Stimulated activated CD8-positive, alpha-beta memory T cell treated with anti-CD3 and anti-CD28 coated beads, Interleukin-7, amount 100 ng/mL, for 48 hours (primary cell): ENCODE measurements at places on chromosomes 12 and 14.

DNA sequence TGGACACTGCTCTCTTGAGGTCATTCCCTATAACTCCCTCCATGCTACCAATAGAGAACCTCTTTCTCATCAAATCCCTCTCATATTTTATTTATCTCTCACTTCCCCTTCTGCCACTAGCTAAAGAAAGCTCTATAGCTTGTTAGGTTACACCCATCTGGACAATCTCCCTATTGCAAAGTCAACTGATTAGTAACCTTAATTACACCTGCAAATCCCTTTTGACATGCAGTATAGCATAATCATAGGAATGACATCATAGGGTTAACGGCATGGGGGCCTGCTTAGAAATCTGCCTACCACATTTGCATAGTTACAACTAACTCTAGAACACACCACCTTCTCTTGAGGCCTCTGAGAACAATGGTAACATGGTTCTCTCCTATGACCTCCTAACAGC lies 181.2 kb downstream of the EMP1 start:
- no peak for DNase-seq

GRCh38 chr12:43982544-43982943 lies 146.7 kb downstream of the TMEM117 start:
- DNase-seq = no peak

GRCh38 chr14:71290301-71290700 lies 383.0 kb downstream of the PCNX1 start:
- DNase-seq = no peak

DNA sequence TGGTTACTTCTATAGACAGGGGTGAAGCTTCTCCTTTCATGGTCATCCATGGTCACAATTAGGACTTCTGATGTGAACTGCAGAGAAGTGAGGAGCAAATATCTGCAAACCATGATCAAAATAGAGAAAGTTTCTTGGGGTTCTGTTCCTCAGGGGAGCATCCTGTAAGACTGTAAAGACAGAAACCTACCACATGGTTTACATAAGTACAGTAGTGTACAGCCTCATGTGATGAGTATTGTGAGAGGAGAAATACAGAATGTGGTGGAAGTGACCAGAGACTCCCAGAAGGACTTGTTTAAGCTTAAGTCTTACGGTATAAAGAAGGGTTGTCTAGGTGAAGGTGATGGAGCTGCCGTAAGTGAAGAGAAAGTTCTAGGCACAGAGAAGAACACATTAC lies 484.7 kb downstream of the LRIG3 start:
- DNase-seq = no peak

DNA sequence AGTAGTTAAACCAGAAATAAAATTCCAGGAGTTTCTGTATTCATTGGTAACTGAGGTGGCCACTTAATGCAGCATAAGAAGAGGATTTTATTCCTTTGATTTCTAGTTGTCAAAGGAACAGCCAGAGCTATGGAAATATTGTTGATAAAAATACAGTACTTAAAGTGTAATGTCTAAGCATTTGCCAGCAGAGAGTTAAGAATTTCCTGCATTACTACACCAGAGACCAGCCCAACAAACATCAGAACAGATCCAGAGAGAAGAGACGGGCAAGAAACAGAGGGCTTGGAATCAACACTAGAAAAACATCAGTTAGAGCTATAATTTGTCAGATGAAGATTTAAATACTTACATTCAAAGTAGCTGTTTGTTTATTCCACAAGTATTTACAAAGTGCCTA lies 77.9 kb downstream of the ST8SIA1 start:
- DNase-seq = no peak

DNA sequence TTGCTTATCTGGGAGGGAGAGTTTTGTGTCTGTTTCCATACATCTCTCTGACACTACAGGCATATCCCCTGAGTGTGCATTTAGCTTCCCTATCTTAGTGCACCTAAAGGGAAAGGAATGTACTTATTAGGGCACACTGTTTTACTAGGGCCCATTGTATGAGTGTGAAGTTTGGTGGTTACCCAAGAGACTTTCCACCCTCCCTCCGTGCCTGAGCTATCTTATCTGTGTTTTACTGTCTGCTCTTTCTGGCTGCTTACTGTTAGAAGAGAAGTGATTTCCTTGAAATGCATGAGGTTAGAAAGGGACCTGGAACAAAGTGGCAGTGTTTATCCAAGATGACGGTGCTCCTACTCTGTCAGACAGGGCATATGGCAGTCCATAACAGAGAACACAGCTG lies 8.5 kb upstream of the SVOP start:
- DNase-seq = no peak

- no peak for DNase-seq
Measured at GRCh38 chr12:64506955-64507354, 55.0 kb downstream of the TBK1 start.

DNA sequence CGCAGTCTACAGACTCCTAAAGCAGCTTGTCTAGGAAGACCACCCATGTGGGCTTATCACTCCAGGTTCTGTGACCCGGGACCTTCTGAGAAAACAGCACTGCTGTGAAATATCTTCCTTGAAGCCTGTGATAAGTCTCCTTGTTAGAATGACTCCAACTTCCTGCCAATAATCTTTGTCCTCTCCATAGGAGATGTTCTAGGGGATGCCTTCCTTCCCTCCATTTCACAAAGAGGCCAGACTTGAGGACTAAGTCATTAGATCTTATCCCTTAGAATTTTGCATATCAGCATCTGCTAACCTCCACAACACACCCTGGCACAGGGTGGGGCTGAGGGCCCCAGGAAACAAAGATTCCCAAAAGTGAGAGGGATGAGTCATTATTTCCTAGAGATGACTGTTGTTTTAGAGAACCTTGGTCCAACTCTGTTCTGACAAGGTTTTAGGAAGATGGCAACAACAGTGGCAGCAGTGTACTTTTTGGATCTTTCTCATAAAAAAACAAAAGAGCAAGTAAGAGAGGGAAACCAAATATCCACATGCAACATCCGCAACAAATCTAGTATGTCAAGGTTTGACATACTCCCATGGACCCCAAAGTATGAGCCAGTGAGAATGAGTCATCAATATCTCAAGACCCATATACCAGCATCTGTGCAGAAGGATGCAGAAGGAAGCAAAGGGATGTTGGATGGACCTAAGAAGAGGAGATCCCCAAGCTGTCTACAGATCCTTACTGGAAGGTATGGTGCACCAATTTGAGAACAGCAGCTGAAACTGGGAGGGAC lies 6.0 kb downstream of the LTB4R start:
- DNase-seq = no peak

DNA sequence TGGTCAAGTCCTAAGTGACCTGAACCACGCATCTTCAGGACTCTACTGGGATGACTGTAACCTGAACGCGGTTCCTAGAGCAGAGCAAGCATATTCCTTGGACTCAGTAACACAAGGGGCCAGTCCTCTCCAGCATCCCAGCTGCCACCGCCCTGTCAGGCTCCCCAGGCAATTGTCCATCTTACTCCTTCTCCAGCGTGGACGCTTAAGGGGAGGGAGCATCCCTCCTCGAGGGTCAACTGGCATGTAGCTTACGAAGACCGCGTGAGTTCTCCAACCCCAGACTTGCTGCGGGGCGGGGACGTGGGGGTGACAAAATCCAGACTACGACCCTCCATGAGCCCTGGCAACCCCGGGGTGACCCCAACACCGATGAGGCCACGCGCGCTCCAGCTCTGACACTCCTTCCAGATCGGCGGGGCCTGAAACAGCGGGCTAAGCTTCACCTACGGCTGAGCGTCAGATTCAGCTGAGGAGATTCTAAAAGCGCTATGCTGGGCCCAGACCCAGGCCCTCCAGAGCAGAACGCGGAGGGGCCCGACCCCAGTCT lies 846 bp upstream of the MTHFD1 start:
- DNase-seq = no peak

- DNase-seq = no peak
Measured at GRCh38 chr14:96038558-96038919, 623 bp upstream of the C14orf132 start.

DNA sequence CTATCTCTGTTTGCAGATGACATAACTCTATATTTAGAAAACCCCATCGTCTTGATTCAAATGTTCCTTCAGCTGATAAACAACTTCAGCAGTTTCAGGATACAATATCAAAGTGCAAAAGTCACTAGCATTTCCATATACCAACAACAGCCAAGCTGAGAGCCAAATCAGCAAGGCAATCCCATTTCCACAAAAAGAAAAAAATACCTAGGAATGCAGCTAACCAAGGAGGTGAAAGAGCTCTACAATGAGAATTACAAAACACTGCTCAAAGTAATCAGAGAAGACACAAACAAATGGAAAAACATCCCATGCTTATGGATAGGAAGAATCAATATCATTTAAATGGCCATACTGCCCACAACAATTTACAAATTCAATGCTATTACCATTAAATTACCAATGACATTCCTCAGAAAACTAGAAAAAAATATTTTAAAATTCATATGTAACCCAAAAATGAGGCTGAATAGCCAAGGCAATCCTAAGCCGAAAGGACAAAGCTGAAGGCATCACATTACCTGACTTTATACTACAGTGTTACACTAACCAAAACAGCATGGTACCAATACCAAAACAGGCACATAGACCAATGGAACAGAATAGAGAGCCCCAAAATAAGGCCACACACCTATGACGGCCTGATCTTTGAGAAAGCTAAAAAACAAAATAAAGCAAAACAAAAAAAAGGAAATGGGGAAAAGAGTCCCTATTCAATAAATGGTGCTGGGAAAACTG lies 901.7 kb downstream of the LRFN5 start:
- DNase-seq = no peak

DNA sequence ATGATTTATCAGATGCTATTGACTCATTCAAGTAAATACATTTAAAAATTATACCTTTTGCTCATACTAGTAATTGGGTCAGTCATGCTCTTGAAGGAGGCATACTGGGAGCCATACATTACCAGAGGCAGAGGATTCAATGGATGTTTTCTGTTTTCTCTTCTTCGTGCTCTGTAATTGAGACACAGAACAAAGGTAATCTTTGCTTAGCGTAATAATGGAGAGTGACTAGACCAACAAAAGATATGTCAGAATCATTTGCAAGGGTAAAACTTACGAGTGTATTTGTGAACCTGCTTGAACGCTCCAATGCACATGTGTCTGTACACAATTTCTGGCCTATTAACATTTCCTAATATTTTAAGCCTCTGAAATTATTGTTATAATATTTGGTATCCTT lies 296.4 kb downstream of the FOXG1 start:
- no peak for DNase-seq

DNA sequence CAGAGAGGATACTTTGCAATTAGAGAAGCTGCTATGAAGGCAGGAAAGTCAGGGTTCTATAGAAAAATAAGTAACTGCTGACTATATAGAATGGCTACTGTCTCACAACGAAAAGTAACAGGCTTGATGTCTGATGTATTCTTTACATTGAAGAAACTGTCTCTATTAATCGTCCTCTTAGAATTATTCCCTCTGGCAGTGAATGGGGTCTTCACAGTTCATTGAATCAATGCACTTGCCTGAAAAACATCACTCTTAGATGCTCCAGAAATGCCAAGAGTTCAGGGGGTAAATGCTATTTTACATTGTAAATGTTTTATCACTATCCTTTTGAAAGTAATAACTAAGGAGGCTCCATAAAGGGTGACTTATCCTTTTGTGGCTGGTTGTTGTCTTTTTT lies 37.7 kb upstream of the CRACR2A start:
- DNase-seq = no peak

- no peak for DNase-seq
Measured at GRCh38 chr14:23095196-23096108, at the start of gene C14orf119. Gene C14orf119 (plus strand): TSS chr14:23095505. CDS start chr14:23097659, 2,154 bp downstream.

DNA sequence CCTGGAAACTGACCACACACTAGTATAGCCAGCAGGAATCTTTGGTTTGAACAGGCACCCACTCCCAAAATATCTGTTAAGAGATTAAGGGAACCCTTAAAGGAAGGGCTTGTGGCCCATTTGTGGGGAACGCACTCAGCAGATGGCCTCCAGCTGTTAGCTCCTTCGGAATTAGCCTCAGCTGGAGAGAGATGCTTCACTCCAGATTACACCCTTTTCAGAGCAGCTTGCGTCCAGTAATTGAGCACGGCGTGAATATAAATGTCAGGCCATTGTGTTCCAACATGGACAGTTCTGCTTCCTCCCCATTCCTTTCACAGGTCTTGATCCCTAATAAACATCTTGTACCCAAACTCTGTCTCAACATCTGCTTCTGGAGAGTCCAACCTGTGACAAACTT lies 397.8 kb downstream of the SEC23A start:
- DNase-seq = no peak

DNA sequence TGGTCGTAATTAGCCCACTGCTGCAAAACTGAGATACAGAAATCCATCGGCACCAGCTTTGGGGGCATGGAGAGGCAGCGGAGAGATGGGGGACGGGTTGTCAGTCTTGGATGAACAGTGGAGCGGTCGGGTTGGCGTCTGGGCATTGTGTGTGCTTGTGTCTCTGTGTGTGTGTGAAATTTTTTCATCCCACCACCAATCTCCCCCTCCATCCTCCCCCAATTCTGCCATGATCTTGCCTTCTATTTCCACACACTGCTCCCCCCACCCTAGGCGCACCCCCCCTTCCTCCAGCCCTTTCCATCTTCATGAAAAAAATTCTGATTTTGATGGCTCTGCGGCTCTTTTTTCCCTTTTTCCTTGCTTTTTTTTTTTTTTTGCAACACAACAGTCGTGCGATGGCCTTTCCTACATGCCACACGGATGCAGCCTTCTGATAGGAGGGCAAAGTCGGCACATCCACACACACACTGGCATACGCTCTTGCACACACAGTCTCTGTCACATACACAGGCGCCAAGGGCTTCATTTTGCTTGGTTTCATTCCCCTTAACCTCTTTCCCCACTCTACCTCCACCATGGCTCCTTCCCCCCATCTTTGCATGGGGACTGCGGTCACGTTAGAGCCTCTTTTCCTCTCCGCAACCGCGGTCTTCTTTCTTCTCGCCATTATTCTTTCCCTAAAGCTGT lies 3.3 kb downstream of the NRXN3 start:
- no peak for DNase-seq

DNA sequence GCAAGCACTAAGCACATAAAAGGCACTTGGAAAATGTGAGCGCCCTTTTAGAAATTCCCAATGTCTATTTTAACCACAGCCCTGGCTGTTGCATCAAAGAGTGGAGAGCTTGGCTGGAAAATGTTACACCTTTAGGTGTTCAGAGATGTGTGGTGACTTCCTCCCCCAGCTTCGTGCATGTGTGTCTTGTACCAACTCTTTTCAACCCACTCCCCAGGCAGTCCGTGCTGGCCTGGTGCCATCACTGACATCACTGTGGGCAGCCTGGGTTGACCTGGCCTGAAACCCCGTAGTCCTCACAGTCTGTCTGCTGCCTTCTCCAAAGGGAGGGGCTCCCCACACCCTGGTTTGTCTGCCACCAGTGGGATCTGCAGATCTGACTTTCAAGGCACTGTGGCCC lies 101.8 kb downstream of the SCARB1 start:
- peak; percentile 39 for DNase-seq

GRCh38 chr12:8678661-8679111 lies 16.1 kb upstream of the MFAP5 start:
- DNase-seq = no peak

GRCh38 chr12:116222358-116222757 lies 55.1 kb downstream of the MED13L start:
- DNase-seq = peak; percentile 13

- DNase-seq = no peak
Measured at GRCh38 chr14:22885975-22886374, 3.0 kb downstream of the REM2 start.

- no peak for DNase-seq
Measured at GRCh38 chr12:22759769-22760674, 135.1 kb downstream of the ETNK1 start.

GRCh38 chr14:96811985-96812667 lies 14.9 kb downstream of the VRK1 start:
- DNase-seq = no peak
